Fibroblast of upper back skin (primary cell): ENCODE measurements at places on chromosomes 2 and 18.

DNA sequence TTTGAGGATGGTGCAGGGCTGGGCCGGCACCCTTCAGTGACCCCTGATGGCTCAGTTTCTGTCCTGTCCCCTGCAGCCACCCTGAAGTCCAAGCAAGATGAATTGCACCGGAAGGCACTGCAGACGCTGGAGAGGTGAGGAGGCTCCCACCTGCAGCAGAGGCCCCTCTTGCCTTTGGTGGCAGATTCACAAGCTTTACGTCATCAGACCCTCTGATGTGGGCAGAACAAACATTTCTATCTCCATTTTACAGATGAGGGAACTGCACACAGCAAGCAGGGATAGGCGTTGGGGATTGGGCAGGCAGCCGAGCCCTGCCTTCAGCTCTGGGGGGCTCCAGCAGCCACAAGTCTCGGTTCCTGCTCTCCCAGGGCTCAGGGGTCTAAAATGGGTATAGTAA, 107.7 kb upstream of the MCFD2 start:
- no peak for DNase-seq

DNA sequence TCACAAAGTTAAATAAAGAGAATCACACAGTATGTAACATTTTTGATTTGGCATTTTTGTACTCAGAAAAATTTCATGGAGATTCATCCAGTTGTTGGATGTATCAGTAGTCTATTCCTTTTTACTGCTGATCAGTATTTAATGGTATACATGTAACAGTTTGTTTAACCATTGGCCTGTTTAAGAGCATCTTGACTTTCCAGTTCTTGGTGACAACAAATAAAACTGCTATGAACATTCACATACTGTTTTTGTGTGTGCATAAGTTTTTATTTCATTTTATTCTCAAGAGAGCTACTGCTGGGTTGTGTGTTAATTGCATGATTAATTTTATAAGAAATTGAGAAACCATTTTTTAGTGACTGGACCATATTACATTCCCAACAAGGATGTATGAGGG, 694.5 kb upstream of the RAB6C start:
- no peak for DNase-seq

DNA sequence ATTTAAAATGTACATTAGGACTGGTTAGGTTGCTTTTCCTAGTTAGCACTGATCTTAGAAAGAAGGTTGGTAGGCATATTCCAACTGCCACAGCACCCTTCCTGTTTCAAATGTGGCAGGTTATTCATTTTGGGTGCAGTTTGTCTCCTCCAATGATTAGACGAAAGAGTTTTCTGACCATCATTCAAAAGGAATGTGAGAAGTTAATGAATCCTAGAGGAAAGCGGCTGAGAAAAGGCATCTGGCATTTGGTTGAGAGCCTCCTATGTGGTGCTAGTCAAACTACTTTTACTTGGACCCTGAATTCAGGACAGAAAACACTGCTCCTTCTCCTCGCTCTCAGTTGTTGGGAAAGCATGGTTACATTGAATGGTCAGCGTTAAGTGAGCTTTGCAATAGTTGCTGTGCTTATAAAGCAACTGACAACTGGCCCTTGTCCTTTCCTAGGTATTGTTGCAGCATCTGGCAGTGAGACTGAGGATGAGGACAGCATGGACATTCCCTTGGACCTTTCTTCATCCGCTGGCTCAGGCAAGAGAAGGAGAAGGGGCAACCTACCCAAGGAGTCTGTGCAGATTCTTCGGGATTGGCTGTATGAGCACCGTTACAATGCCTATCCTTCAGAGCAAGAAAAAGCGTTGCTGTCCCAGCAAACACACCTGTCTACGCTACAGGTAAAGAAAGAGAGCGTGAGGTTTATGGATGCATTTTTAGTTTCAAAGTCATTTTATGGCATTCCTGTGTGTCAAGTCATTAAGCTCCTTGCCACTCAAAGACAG, 6.1 kb downstream of the TGIF1 start:
- DNase-seq: peak; percentile 65

DNA sequence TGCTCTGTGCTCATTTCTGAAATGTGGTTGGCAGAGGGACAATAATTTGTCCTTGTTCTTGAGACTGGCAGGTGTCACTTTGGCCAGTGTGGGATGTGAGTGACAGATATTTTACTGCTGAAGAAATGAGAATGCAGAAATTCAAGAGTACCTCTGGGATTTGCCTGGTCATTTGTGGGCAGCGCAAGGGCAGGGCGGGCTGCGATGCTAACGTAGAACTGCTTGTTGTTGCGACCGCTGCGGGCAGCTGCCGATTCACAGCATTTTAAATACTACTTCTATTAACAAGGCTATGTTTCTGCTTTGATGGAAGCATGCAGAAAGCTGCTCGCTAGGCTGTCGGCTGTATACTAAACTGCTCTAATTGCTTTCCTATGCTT, 268.6 kb downstream of the FIGN start:
- DNase-seq: peak; percentile 1

DNA sequence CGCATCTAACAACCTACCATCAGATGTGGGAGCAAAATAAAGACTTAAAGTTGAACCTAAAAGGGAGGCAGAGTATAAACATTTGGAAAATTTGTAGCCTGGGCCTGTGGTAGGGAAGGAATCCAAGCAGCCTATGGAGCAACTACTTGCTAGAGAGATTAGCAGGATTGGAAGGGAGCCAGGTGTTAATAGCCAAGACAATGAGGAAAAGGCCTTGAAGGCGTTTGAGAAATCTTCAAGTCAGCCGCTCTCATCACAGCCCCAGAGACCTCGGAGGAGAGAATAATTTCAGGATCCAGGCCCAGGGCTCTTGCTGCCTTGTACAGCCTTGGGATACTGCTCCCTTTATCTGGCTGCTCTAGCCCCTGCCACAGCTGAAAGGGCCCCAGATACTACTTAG, 219.7 kb downstream of the THSD7B start:
- no peak for DNase-seq

DNA sequence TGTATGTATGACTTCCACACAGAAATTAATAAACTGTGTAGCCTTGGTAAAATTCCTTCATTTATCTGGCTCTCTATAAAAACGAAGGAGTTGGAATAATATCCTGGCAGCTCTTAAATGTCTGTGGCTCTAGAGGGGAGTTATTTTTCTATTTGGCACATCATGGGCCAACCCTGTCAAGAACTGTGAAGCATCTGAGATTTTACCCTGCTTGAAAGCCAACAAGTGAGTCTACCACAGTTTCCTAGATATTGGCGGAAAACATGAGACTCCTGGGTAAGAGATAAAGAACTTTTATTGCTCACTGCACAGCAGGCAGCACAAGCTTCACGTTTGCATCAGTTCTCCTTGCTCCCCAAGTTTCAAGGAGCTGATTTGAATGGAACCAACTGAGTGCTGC, 346.7 kb upstream of the CYRIA start:
- DNase-seq: no peak

DNA sequence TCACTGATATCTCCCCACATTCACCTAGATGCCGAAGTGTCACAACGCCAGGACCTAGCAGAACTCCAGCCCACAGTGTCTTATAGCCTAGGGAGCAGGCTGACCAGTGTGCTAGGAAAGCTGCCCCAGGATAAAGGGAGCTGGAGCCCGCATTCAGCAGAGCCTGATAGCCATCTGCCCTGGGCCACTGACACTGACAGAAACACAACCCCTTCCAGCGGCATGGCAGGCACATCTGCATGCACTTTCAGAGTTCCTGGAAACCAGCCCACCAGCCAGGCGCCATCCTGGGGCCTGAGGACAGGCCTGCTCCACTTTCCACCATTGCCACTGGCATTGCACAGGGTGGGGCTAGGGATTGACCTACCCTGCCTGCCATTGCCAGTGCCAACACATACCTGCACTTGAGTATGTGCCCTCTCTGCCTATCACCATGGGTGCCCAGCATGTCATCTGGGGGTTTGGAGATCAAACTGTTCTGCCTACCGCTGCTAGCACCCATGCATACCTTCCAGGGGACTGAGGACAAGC, 290.1 kb upstream of the KLHL14 start:
- DNase-seq: no peak
